ENCODE measurements at places on chromosomes 6 and 20.
A peak's percentile ranks its signal among the peaks of the same experiment; 100 is the strongest.

GRCh38 chr6:166658115-166658791 is 31.2 kb upstream of the RPS6KA2 start:
- peaks cover 28% of the 10 kb centered on the region for H3K4me1 ChIP-seq
- no peaks in the 10 kb centered on the region for H3K36me3 ChIP-seq

DNA sequence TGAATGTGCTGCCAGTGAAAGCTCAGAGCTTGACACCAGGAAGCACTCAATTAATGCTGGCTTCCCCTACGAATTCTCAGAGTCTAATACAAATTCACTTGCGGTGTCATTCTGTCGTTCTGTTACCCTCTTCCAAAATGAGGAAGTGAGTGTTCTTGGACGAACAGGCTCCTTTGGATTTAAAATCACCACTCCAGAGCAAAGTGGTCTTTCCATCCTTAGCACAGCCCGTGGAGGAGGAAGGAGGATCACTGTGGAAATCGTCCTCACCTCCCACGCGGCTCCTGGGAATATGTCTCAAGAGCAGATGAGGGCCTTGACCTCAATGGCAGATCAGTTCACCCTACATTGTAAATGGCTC is 41.7 kb downstream of the RIOK1 start:
- H3K27ac ChIP-seq, result peak overlapping the region; percentile 80
- peaks cover 6% of the 10 kb centered on the region for H3K36me3 ChIP-seq

DNA sequence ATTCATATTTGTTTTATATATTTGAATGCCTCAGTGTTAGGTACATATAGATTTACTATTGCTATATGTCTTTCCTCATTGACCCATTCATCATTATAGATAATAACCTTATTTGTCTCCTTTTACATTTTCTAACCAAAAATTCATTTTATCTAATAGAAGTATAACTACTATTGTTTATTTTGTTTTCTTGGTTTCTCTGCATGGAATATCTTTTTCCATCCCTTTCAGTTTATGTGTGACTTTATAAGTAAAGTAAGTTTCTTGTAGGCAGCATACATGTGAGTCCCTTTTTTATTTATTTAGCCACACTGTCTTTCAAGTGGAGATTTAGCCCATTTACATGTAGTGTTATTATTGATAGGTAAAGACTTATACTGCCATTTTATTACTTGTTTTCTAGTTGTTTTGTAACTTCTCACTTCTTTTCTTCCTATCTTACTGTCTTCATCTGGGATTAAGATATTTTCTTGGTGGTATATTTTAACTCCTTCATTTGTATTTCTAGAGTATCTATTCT is 572.0 kb upstream of the MAN1A1 start:
- no peaks in the 10 kb centered on the region for H3K4me1 ChIP-seq
- no peak for DNase-seq
- no peaks in the 10 kb centered on the region for H3K27me3 ChIP-seq
- H3K27ac ChIP-seq, result no peak overlapping the region
- H3K4me3 ChIP-seq, result no peak overlapping the region

GRCh38 chr6:136477548-136477947 is 72.7 kb downstream of the MAP7 start:
- no peak for DNase-seq
- no peaks in the 10 kb centered on the region for H3K4me1 ChIP-seq
- no peak overlapping the region for H3K4me3 ChIP-seq
- H3K27ac ChIP-seq, result no peak overlapping the region
- no peaks in the 10 kb centered on the region for H3K36me3 ChIP-seq

- no peaks in the 10 kb centered on the region for H3K36me3 ChIP-seq
- no peaks in the 10 kb centered on the region for H3K27me3 ChIP-seq
- no peak for DNase-seq
- no peak overlapping the region for H3K4me3 ChIP-seq
- peaks cover 11% of the 10 kb centered on the region for H3K4me1 ChIP-seq
Measured at GRCh38 chr20:7151676-7152470, 384.4 kb downstream of the BMP2 start.

DNA sequence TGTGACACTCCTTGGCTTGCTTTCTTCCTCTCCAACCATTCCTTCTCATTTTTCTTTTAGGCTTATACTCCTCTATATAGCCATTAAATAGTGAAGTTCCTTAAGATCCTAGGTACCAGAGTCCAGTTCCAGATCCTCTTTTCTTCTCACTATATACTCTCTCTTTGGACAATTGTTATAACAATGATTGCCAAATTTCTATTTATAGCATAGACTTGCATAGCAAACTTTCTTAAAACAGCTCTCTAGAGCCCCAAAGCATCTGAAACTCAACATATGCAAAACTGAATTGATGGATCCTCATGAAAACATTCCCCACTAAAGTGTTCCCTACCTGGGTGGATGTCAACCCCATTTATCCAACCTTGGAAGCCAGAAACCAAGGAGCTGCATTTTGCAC is 13.4 kb downstream of the PHIP start:
- no peak overlapping the region for H3K27ac ChIP-seq
- no peak overlapping the region for H3K4me3 ChIP-seq
- H3K4me1 ChIP-seq, result peaks cover 6% of the 10 kb centered on the region

- peaks cover 35% of the 10 kb centered on the region for H3K36me3 ChIP-seq
- H3K4me1 ChIP-seq, result peaks cover 72% of the 10 kb centered on the region
- H3K27me3 ChIP-seq, result no peaks in the 10 kb centered on the region
- peak overlapping the region; percentile 34 for H3K27ac ChIP-seq
- H3K4me3 ChIP-seq, result no peak overlapping the region
Measured at GRCh38 chr20:32363492-32363891, 5.4 kb downstream of the ASXL1 start.

DNA sequence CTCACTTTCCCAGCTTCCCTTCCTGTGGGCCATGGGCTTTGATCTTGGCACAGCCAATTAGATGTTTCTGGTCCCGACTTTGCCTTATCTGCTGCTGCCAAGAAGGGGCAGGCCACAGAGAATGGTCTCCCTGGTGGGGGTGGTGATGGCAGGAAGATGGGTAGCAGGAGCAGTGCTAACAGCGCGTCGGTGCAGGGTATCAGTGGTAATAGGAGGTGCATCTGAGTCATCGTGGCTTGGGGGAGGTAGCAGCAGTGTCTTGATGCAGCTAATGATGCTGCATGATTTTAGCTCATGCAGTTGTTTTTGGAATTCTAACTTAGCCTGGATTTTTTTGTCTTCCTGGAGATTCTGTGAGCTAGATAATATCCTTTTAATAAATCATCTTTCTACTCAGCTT is 18.9 kb upstream of the MAS1 start:
- H3K4me1 ChIP-seq, result peaks cover 24% of the 10 kb centered on the region
- peaks cover 11% of the 10 kb centered on the region for H3K27me3 ChIP-seq
- no peak overlapping the region for H3K27ac ChIP-seq

- DNase-seq, result peak; percentile 84
- H3K4me1 ChIP-seq, result no peaks in the 10 kb centered on the region
- H3K4me3 ChIP-seq, result no peak overlapping the region
- H3K36me3 ChIP-seq, result no peaks in the 10 kb centered on the region
Measured at GRCh38 chr20:38680500-38681306, 43.6 kb upstream of the SLC32A1 start.

- H3K4me1 ChIP-seq, result no peaks in the 10 kb centered on the region
- H3K36me3 ChIP-seq, result no peaks in the 10 kb centered on the region
- no peak overlapping the region for H3K27ac ChIP-seq
- DNase-seq, result no peak
Measured at GRCh38 chr6:34181908-34182307, 36.0 kb upstream of the GRM4 start.

DNA sequence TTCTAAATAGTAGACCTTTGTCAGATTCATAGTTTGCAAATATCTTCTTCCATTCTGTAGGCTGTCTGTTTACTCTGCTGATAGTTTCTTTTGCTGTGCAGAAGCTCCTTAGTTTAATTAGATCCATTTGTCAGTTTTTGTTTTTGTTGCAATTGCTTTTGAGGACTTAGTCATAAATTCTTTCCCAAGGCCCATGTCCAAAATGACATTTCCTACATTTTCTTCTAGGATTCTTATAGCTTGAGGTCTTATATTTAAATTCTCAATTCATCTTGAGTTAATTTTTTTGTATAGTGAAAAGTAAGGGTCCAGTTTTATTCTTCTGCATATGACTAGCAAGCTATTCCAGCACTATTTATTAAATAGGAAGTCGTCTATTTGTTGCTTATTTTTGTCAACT is 287.0 kb downstream of the PACRG start:
- no peak overlapping the region for H3K27ac ChIP-seq
- peaks cover 29% of the 10 kb centered on the region for H3K4me1 ChIP-seq
- DNase-seq, result no peak

- H3K27ac ChIP-seq, result peak overlapping the region; percentile 1
- no peak for DNase-seq
- peaks cover 41% of the 10 kb centered on the region for H3K4me1 ChIP-seq
- H3K27me3 ChIP-seq, result no peaks in the 10 kb centered on the region
- H3K4me3 ChIP-seq, result no peak overlapping the region
- H3K36me3 ChIP-seq, result no peaks in the 10 kb centered on the region
Measured at GRCh38 chr20:14918976-14919375, 581.6 kb upstream of the FLRT3 start.

- no peak overlapping the region for H3K27ac ChIP-seq
- H3K4me3 ChIP-seq, result no peak overlapping the region
- no peaks in the 10 kb centered on the region for H3K4me1 ChIP-seq
- H3K27me3 ChIP-seq, result no peaks in the 10 kb centered on the region
- H3K36me3 ChIP-seq, result peaks cover 24% of the 10 kb centered on the region
- DNase-seq, result no peak
Measured at GRCh38 chr6:118529756-118530155, 18.3 kb upstream of the PLN start.

- H3K36me3 ChIP-seq, result no peaks in the 10 kb centered on the region
- no peak overlapping the region for H3K27ac ChIP-seq
- no peaks in the 10 kb centered on the region for H3K27me3 ChIP-seq
- no peak for DNase-seq
Measured at GRCh38 chr20:16672299-16672698, 57.5 kb upstream of the SNRPB2 start.

- DNase-seq, result no peak
- H3K36me3 ChIP-seq, result no peaks in the 10 kb centered on the region
- peaks cover 31% of the 10 kb centered on the region for H3K4me1 ChIP-seq
- peaks cover 4% of the 10 kb centered on the region for H3K27me3 ChIP-seq
- H3K27ac ChIP-seq, result no peak overlapping the region
Measured at GRCh38 chr20:54165014-54165413, 8.8 kb downstream of the CYP24A1 start.

DNA sequence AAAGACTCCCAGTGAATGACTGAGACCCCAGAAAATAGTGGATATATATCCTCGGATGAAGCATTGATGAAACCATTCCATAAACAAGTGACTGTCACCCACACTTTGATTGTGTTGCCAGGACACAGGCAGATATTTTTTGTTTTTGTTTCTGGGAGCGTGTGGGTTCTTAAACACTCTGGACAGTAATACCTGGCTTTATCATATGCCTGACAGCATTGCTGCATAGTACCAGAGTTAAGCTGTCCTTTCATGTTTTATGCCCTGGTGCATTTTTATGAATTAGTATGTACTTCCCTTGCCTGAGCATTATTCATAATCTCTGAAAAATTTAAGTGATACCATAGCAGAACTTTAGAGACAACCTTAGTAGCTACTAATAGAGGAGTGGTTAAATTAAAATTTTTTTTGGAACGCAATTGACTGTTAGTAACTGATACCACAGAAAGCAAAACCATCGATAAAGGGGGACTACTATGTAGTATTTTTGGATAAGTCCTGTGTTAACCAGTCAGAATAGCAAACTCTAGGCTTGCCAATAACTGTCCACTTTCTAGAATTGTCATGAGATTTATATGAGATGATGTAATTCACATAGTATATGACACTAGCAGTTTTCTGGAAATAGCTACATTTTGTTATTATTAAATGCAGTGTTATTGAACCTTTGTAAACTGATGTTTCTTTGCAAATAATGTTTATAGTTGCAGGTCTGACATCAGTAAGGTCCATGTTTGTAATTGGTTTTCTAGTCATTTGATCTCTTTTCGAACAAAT is 30.4 kb downstream of the SENP6 start:
- H3K4me1 ChIP-seq, result no peaks in the 10 kb centered on the region
- no peaks in the 10 kb centered on the region for H3K27me3 ChIP-seq
- no peak overlapping the region for H3K4me3 ChIP-seq
- no peak overlapping the region for H3K27ac ChIP-seq
- H3K36me3 ChIP-seq, result peaks cover 47% of the 10 kb centered on the region
- DNase-seq, result no peak

DNA sequence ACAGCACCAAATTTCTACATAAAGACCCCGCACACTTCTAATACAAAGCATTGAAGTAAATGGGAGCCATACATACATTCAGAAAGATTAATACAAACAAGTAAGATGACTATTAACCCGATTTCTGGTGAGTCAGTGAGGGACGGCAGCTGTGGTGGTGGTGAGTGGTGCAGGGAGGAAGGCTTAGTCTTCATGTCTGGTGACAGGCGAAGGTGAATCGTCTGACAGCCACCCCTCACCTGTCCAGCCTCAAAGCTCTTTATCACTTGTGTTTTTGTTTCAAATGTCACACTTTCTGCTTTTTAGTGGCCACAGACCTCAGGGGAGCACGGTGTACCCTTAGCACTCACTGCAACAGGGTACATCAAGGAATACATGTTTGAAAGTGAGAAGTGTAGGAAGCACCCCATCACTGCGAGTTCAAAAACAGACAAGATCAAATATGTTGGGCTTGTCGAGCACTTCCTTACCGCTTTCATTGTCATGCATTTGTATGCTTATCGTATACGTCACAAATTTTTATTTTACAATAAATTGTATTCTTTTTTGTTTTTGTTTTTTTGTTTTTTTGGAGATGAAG is 63.5 kb downstream of the IRF4 start:
- H3K27me3 ChIP-seq, result peaks cover 13% of the 10 kb centered on the region
- no peaks in the 10 kb centered on the region for H3K36me3 ChIP-seq
- no peak overlapping the region for H3K27ac ChIP-seq
- H3K4me3 ChIP-seq, result no peak overlapping the region
